ENCODE measurements at places on chromosomes 7 and 10.

DNA sequence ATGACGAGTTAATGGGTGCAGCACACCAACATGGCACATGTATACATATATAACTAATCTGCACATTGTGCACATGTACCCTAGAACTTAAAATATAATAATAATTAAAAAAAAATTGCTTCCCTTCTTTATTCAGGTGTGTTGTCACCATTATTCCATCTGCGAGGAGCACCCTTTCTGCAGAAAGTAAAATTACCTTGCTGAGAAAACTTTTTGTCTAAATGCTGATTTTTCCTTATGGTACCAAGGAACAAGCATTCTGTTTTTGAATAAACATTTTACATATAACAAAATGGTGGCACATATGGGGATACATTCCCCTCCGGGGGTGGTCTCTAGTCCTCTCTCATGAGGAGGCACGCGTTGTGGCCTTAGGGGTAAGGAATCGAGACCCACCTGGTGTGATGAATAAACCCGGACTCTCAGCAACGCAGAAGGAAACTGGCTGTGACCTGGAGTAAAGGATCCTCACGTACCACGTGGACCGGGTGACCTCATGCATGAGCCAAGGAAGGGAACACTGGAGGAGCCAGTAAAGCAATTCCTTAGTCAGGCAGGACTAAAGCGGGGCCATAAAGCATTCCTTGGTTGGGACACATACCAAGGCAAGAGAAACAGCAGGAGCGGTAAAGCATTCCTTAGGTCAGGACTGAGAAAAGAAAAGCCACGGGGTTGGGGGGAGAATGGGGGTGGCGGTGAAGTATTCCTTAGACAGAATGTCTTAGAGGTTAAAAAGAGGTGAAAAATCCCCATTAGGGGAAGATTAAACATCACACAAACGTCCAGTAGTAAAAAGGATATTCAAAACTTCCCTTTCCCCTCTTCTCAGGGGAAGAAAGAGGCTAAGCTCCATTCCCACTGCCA lies 20.8 kb upstream of the OPTN start:
- H3K36me3 ChIP-seq: no peaks in the 10 kb centered on the region
- H3K4me3 ChIP-seq: no peak overlapping the region
- DNase-seq: no peak
- no peaks in the 10 kb centered on the region for H3K27me3 ChIP-seq
- H3K4me1 ChIP-seq: no peaks in the 10 kb centered on the region
- no peak overlapping the region for H3K27ac ChIP-seq

DNA sequence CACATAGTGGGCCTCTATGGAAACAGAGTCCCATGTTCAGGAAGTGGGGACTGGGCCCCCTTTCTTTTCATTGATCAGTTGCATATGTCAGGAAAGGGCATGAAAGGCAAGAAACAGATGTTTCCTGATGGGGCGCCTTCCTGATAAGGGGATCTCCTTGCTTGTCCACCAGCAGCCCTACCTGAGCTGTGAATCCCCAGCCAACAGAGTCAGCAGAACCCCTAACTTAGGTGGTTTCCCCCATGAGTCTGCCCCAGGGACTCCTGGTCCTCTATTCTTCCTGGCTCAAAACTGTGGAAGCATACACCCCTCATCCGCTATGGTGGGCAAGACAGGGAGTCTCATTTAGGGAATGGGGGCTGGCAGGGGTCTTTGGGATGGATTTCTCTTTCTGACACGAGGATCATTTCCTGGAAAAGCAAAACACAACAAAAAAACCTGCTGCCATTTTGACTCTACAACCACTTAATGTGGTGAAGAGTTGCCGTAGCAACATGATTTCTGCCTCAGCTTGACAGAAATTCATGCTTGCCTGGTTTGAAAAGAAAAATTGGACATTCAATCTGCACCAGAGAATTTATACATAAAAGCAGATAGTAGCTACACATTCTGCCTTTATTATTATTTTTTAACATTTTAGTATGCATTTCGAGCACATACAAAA lies 119.8 kb downstream of the SPAG6 start:
- no peaks in the 10 kb centered on the region for H3K4me1 ChIP-seq
- no peaks in the 10 kb centered on the region for H3K36me3 ChIP-seq
- H3K27me3 ChIP-seq: no peaks in the 10 kb centered on the region
- H3K4me3 ChIP-seq: no peak overlapping the region

GRCh38 chr7:31633894-31634494 lies 53.0 kb upstream of the PPP1R17 start:
- DNase-seq: peak; percentile 35
- H3K36me3 ChIP-seq: no peaks in the 10 kb centered on the region
- H3K27ac ChIP-seq: no peak overlapping the region
- no peaks in the 10 kb centered on the region for H3K27me3 ChIP-seq

GRCh38 chr10:129101232-129101980 lies 365.6 kb upstream of the MGMT start:
- no peak overlapping the region for H3K27ac ChIP-seq
- H3K4me3 ChIP-seq: no peak overlapping the region
- H3K4me1 ChIP-seq: no peaks in the 10 kb centered on the region
- DNase-seq: no peak

DNA sequence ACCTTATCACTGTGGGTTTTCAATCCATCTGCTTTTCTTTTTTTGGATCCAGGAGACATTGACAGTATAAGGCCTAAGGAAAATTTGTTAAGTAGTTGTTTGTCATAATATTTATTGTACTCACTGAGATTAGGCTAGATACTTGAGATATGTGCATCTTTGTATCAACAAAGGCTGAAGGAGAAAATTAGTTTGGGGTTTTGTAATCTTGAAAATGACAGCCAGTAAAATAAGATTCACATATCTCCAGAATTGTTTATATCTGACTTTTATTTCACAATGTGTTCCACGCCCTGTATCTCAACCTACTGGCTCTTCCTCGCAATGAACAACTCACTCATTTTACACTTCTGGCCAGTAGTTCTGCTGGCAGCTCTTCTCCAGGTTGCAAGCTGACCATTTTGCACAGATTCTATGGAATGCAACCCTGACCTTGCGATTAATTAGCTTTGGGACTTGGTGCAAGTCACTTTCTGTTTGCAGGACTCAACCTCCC lies 132.7 kb downstream of the GATA3 start:
- no peak overlapping the region for H3K27ac ChIP-seq
- no peaks in the 10 kb centered on the region for H3K27me3 ChIP-seq
- H3K4me3 ChIP-seq: no peak overlapping the region
- no peaks in the 10 kb centered on the region for H3K4me1 ChIP-seq

- no peak overlapping the region for H3K27ac ChIP-seq
- no peaks in the 10 kb centered on the region for H3K36me3 ChIP-seq
- no peak overlapping the region for H3K4me3 ChIP-seq
- H3K27me3 ChIP-seq: no peaks in the 10 kb centered on the region
- H3K4me1 ChIP-seq: no peaks in the 10 kb centered on the region
Measured at GRCh38 chr7:13737563-13737962, 251.9 kb downstream of the ETV1 start.

- no peaks in the 10 kb centered on the region for H3K27me3 ChIP-seq
- H3K27ac ChIP-seq: no peak overlapping the region
- no peak overlapping the region for H3K4me3 ChIP-seq
- no peaks in the 10 kb centered on the region for H3K4me1 ChIP-seq
- no peak for DNase-seq
Measured at GRCh38 chr10:131866673-131867072, 34.1 kb upstream of the PPP2R2D start.

- no peak for DNase-seq
- H3K4me1 ChIP-seq: no peaks in the 10 kb centered on the region
- H3K27me3 ChIP-seq: no peaks in the 10 kb centered on the region
- no peaks in the 10 kb centered on the region for H3K36me3 ChIP-seq
Measured at GRCh38 chr10:43121444-43121843, 16.8 kb upstream of the CSGALNACT2 start.

All from trophoblast cell (in vitro differentiated cells and primary cell).